Left lung (tissue), 14 donors: ENCODE measurements at places on chromosomes 7 and 10. TPM values are rescaled to one million over a fixed set of nuclear protein-coding genes. Genes with fewer than 3 reads are reported as not detected.

DNA sequence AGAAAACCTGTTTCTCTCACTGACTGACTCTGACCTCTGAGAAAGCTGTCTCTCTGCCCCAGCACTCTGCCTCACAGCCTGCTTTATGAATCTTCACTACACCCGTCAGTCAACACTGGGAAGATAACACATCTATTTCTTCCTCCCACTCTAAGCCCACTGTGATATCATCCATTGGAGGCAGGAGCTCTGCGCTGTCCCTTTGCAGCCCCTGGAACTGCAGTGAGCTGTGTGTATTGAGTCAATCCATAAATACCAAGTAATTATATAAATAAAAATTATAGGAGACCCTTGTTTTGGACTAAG lies 17.2 kb upstream of the FXYD4 start:
- DNase-seq: no peak

- DNase-seq: no peak
These were observed 47.6 kb downstream of the CYP26A1 start for GRCh38 chr10:93121311-93121710.

DNA sequence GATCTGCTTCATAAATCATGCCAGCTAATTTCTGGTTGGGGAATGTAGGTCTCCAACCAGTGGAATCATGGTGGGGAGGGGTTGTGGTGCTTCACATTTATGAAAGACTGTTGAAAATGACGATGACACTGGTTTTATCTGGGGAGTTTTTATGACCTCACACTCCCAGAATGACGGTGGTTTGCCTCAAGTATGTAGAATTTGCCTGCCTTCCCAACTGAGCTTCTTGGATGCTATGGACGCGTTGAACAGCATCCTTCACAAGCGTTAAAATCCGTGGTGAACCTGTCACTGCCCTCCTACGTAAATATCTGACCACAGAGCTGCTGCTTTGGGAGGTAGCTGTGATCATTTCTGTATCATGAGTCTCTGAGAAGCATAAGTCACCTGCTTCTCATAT lies 3.3 kb downstream of the INSYN2A start:
- DNase-seq: no peak

DNA sequence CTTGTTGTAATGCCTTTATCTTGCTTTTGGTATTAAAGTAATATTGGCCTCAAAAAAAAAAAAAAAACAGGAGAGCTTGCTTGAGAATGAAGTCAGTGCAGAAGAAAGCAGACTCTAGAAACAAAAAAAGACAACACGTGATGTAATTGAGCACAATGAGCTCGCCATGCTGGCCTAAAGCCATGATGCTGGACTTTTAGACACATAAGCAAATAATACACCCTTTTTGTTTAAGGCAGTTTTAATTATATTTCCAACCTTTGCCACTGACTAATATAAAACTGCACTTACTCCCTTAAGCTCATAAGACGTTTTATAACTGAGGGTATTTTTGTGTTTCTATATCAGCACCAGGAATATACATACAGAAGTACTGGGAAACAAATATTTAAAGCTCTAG lies 798.3 kb downstream of the KCNMA1 start:
- no peak for DNase-seq

DNA sequence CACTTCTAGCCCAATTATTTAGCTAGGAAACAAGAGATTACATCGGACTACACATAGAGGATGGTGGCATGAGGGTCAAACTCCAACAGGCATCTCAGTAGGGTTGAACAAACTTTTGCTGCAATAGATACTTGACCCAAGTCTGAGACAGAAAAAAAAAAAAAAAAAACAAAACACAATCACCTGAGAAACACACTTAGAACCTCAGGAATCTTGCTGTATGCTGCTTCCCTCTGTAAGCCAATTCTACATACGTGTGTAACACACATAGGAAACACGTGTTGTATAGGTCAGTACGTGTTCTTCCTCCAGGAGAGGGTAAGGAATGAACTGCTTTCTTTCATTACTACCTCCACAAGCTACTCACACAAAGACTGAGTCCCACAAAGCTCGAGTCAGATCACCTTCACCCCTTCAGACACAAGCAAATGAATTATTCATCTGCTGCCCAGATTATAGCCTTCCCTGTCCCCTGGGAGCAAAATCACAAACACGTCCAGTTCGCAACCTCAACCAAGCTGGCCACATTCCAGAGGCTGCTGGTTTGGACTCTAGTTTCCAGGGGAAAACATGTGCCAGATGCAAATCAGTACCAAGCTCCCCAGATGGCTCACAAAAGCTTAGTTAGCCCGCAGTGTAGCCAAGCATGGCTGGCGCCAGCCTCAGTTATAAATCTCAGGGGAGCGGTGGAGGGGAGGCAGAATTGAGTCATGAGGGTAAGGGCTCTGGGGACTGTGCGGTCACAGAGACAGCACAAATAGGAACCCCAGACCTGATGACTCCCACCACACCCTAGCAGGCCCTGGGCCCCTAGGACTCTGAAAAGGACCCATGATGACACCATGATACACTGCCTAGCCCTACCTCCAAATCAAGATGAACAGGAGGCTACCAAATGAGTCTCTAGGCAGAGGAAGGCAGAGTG lies 15.1 kb downstream of the PSAP start:
- no peak for DNase-seq

DNA sequence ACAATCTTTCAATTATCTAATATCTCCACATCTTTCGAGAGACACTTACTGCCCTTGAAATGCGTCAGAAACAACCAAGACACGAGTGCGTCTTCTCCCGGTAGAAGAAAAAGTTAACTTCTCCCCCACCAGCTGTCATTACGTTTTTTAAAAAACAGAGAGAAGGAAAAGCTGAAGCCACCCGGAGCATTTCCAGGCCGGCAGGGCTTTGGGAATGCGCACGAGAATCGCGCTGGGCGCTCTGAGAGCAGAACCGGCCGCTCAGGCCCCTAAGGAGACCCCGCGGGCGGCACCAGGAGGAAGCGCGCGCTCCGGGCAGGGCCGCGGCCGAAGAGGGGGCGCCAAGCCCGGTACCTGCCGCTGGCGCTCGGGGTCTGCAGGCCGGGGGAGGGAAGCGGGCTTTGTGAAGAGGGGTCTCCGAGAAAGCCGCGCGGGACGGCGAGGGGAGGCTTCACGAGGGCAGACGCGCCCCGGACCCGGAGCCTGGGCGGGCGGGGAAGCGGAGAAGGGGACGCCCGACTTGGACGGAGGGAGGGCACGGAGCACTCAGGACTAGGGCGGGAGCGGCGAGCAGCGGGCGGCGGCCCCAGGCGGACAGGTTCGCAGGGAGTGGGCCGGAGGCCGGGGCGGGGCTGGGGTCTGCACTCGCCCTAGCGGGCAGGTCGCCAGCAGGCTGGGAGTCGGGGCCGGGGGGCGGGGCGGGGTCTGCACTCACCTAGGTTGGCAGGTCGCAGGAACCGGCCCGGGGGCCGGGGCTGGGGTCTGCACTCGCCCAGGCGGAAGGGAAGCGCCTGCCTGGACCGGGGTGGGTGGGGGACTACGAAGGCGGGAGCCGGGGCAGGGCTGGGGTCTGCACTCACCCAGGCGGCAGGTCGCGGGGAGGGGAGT lies 932 bp downstream of the ESYT2 start:
- DNase-seq: peak; percentile 47

DNA sequence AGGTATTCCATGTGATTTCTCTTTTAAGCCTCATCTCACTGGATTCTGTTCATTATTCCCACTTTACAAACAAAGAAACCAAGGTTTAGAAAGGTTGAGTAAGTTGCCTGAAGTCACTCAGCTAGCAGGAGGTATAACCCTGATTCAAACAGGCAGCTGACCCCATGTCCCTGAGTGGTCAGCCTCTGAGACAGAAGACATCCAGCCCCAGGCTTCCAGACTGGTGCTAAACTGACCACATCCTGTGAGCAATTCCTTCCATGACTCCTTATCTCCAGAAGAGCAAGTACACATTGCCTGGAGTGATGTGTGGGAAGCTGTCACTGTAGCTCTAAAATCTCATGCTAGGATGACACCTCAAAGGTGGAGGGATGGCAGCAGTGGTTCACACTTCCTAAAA lies 3.7 kb downstream of the PLPP4 start:
- DNase-seq: no peak

GRCh38 chr7:106641416-106641815 lies 19.5 kb downstream of the CCDC71L start:
- DNase-seq: no peak

- DNase-seq: no peak
These were observed 6.3 kb downstream of the PRF1 start for GRCh38 chr10:70596110-70596798.

DNA sequence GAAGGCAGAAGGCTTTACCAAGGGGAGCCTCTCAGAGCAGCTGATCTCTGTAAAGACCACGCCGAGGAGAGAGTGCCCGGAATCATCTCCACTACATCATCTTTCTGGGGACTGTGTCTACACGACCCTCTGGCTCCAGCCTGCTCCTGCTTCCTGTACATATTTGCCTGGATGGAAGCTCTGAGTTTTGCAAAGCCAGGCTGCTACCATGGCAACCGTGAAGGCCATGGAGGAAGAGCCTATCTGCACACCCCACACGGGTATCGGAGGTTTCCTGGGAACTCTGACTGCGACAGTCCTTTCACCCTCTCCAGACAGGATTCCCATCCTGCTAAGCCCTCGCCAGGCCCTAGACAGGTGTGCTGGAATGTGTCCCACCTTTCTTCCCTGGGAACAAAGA lies 83.4 kb upstream of the TNRC18 start:
- DNase-seq: no peak

- no peak for DNase-seq
These were observed 117.9 kb downstream of the AOAH start for GRCh38 chr7:36606153-36606975.

DNA sequence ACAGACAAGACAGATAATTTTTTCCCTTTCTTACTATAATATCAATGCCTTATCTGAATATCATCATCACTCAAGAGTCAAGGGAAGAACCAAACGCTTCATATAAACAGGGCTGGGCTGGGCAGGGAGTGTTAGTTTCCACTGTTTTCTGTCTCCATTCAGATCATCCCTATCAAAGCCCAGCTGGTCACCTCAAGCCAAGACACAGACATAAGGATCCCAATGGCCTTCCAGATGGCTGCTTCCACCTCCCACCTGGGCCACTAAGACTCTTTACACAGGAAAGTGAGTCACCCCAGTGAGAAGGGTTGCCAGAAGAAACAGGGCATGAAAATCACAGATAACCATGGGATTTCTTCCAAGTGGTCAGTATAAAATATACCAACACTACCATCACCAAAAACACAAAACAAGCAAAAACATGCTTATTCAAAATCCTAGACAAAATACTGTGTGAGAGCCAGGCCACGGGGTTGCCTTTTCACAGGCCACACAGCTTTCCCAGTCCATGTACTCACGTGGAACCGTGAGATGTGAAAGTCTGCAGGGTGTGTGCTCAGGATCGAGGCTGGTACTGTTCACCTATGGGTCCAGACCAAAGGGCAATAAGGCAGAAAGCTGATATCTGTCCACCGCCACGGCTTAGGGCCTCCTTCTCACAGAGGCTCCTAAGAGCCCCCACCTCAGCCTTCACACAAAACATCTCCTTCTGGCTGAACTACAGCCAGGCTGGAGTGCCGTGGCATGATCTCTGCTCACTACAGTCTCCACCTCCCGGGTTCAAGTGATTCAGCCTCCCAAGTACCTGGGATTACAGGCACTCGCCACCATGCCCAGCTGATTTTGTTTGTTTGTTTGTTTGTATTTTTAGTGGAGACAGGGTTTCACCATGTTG lies 5.7 kb downstream of the PRSS1 start:
- DNase-seq: no peak

DNA sequence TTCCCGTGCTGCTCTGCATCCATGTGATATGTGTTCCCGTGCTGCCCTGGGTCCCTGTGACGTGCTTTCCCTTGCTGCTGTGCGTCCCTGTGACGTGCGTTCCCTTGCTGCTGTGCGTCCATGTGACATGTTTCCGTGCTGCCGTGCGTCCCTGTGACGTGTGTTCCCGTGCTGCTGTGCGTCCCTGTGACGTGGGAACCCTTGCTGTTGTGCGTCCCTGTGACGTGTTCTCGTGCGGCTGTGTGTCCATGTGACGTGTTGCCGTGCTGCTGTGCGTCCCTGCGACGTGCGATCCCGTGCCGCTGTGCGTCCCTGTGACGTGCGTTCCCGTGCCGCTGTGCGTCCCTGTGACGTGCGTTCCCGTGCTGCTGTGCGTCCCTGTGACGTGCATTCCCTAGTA lies 45.8 kb downstream of the WDR37 start:
- no peak for DNase-seq

DNA sequence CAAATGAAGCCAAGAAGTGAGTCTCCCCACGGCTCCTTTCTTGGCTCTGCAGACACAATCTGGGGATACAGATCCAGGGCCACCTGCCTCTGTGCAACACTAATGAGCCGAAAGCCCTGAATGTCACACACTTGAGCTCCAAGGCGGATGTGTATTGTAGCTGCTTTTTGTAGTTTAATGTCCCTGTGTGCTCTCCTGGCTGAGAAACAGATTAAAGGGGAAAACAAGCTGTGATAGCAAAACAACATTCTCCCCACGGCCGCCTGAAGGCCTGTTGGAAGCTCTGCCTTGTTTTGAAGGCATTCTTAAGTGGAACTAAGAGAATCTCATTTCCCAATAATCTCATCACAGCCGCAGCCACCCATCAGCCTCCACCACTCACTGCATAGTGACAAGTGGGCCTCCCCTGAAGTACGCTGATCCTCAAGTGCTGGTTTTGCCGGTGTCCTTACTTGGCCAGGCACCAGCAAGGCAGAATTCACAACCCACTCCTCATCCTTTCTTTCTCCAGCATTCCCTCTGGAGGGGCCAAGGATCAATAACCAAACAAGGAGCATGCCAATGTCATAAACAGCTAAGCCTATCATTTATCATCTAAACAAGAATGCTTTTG lies 44.4 kb upstream of the AMPH start:
- no peak for DNase-seq

GRCh38 chr7:97187067-97187466 lies 69.6 kb downstream of the SDHAF3 start:
- no peak for DNase-seq

DNA sequence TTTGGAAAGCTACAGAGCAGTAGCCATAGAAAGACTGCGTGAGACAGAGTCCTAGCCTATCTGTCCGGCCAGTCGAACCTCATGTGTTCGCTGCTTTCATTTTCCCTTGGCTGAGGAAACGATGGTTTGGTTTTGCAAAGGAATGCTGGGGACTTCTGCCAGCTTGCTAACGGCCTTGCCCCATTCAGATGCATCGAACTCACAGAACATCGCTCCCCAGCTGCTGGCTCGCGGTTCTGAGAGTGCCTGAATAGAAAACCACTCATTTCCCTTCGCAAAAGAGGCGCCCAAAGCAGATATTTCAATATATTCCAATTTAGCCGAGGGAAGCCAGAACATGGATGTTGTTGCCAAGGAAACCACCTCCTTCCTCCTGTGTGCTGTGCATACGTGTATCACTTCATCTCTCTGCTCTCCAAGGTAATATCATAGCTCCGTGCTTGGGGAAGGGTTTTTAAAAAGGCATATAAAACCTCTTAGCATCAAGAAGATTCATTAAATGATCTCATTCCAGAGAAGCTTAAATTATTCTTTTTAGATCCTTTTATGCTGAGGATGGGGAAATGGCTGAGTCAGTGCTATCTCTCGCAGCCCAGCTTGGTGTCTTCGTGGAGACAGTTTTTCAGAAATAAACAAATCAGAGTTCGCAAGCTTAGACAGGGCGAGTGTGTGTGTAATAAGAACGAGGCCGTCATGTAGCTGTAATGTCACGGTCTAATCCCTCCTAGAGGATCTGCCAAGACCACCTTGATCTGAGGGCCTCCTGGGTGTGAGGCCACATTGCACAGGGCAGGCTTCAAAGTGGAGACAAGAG lies 215.2 kb downstream of the RPS24 start:
- no peak for DNase-seq

- DNase-seq: peak; percentile 74
These were observed 1.2 kb downstream of the BAG3 start for GRCh38 chr10:119652361-119652730.

The RNF32 gene
- polyA plus RNA-seq: 3.9 TPM

The NT5C2 gene
- polyA plus RNA-seq: 173 TPM
